ENCODE measurements at places on chromosomes 6 and 20.

DNA sequence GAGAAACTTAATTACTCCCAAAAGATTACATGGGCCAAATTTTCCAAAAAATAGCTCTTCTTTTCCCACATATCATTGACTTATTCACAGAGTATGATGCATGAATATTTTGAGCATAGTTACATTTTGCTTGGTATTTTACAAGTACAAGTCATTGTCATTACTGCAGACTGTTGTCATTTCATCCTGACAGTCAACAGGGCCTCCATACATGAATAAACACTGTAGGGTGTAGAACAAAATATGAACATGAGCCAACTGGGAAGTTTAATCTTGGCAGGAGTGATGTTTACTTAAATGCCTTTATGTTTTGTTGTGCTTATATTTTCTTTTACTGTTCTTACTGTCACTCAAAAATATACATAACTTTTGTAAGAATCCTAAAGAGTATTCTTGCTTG is 340.7 kb downstream of the ADGRB3 start:
- DNase-seq, result no peak

- DNase-seq, result no peak
Observed at GRCh38 chr20:58130581-58130980, 97.9 kb downstream of the ANKRD60 start.

DNA sequence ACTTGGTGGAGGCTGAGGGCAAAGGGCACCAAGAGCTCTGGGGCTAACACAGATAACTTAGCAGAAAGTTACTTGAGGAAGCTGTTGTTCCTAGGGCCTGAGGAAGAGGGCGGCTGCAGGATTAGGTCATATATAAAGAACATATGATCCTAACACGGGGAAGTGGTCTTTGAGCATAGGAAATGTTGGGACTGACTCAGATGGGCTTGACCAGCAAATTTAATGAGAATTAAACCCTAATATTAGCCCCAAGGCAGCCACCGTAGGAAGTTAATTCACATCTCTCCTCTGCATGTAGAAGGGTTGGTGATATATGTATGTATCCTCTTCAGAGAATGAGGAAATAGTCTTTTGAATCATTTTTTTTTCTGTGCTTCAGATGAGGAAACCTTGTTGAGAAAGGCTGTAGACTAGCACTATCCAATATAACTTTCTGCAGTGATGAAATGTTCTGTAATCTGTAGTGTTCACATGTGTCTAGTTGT is 9.2 kb upstream of the ZBTB9 start:
- no peak for DNase-seq

GRCh38 chr6:157226761-157227160 is 96.6 kb downstream of the TMEM242 start:
- DNase-seq, result no peak
